8988T (cell line): ENCODE measurements at places on chromosomes 13 and 19.

- DNase-seq: no peak
These were observed at the start of gene APC2 for GRCh38 chr19:1449467-1450442. Gene APC2, plus strand, starts transcription at chr19:1450121. Its CDS starts 2,881 bp downstream, at chr19:1453002.

DNA sequence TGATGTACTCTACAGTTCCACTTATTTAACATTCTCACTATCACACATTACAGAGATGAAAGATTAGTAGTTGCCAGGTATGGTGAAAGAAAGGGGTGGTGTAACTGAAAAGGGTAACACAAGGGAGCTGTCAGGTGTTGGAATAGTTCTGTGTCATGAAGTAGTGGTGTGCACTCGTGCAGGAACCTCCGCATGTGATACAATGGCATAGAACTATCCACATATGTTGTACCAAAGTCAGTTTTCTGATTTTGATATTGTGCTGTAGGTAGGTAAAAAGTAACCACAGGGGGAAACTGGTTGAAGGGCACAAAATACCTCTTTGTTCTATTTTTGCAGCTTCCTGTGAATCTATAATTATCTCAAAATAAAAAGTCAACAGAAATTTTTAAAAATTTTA lies 24.4 kb upstream of the RPL21 start:
- DNase-seq: no peak

GRCh38 chr13:38990693-38991092 lies at the start of gene STOML3:
Gene STOML3, minus strand, starts transcription at chr13:38990831. Its CDS starts 110 bp downstream, at chr13:38990721.
- no peak for DNase-seq

DNA sequence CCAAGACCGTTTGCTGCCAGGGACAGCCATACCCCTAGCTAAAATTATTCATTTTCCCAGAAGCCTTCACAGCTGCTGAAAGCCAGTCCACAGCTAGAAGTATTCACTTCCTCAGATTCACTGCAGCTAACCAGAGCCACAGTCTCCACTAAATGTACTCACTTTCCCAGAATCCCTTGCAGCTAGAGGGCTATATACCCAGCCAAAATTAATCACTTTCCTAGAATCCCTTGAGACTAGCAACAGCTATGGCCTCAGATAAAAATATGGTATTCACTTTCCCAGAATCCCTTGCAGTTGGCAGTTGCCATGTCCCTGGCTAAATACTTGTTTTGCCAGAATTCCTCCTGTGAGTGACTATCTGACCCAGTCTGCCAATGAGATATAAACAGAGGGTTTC lies 13.8 kb upstream of the MEIS3 start:
- DNase-seq: no peak

DNA sequence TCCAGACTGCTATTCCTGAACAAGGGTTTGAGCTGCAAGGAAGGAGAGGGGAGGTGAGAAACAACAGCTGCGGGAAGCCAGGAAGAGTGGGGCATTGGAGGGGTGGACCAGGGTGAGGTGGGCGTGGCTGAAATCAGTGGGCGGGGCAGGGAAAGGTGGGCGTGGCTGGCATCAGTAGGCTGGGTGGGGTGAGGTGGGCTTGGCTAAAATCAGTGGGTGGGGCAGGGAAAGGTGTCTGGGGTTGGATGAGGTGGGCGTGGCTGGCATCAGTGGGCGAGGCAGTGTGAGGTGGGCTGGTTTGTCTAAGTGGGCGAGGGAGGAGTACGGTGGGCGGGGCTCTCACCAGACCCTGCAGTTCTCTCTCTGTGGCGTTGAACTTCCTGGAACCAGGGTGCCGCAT lies 87.6 kb downstream of the MUC16 start:
- no peak for DNase-seq

GRCh38 chr19:6161271-6161850 lies 25.9 kb downstream of the ACSBG2 start:
- DNase-seq: no peak

DNA sequence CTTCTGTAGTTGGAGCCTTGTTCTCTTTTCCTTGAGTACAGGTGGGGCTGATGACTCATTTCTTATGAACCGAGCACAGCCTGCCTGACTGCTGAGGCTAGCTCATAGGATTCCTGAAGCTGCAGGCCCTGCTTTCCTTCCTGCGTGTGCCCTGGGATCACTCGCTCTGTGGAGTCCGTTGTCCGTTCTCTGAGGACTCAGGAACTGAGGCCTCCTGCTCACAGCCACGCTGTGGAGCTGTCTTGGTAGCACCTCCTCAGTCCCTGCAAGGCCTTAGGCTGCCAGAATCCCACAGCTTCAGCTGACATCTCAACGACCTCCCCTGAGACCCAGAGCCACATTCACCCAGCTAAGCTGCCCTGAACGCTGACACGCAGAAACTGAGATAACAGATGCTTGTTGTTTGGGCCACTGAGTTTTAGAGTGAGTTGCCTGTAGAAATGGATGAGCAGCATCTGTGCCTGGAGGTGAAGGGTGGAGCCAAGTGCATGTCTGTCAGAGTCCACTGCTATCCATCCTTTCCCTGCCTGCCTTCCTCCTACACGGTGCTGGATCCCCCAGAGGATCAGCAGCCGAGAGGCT lies 72.9 kb downstream of the ARHGEF7 start:
- peak; percentile 55 for DNase-seq

DNA sequence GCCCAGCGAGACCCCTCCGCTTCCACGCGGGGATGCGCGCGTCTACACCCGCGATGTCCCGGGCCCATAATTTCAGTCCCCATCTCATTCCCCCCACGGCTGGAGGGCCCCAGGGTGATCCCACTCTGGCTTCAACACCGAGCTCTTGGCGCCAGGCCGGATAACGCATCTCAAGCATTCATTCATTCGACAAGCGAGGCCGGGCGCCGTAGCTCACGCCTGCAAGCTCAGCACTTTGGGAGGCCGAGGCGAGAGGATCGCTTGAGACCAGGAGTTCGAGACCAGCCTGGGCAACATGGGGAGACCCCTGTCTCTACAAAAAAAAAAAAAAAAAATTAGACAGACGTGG lies 5.9 kb downstream of the ANGPTL6 start:
- no peak for DNase-seq

DNA sequence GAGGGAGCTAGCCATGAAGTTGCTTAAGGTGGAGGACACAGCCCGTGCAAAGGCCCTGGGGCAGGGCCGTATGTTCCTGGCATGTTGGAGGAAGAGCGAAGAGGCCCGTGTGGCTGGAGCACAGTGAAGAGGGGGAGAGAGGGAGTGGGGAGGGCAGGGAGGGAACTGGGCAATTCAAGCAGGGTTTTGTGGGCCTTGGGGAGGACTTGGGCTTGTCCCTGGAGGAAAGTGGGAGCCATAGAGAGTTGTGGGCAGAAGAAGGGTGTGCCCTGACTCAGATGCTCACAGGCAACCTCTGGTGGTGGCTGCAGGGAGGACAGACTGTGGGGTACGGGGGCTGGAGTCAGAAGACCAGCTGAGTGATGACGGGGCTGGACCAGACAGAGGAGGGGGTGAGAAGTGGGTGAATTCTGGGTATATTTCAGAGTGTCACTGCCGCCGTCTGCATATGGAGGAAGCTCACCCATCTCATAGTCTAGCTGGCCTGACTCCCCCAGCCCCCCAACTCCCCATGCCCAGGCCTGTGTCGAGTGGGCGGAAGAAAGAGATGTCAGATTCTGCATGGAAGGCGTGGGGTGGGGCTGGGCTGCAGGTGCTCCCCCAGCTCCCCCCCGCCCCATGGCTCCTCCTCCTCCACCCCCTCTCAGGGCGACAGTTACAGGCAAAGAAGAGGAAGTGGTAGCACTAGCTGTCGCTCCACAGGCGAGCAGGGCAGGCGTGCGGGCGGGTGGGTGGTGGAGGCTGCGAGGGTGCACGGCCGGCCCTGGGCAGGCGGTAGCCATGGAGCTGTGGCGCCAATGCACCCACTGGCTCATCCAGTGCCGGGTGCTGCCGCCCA lies at the start of gene VAV1:
TSS of gene VAV1 (plus strand) at position 681 of the 838 bp plus-strand sequence. CDS start at position 781, 100 bp downstream.
- DNase-seq: no peak

GRCh38 chr13:45402641-45403040 lies 15.5 kb downstream of the SLC25A30 start:
- DNase-seq: no peak

DNA sequence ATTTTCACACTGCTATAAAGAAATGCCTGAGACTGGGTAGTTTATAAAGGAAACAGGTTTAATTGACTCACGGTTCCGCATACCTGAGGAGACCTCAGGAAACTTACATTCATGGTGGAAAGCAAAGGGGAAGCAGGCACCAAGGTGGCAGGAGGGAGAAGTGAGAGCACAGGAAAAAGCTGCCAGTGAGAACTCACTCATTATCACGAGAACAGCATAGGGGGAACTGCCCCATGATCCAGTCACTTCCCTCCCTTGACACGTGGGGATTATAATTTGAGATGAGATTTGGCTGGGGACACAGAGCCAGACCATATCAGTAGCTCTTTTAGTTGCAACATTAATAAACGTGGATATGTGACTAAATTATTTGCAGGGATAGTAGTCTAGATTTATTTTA lies 4.3 kb upstream of the KCTD4 start:
- DNase-seq: no peak

GRCh38 chr19:8398311-8398771 lies 8.2 kb downstream of the RAB11B start:
- no peak for DNase-seq

DNA sequence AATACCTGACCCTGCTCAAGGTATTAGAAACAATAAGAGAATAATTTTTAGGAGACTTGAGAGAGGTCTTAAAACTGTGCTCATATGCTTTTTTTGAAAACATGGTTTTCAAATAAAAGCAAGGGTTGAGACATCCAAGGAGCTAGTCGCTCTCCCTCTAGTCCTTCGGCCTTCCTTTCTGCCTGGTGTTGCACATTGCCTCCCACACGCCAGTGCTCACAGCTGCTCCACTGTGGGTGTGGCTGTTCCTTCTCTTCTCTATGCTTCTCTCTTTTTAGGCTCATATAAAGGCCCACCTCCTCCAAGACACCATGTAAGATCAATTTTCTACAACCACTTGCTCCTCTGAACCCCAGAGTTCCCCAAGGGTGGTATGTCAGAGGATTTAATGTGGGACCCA lies 352.6 kb downstream of the ENOX1 start:
- DNase-seq: no peak

DNA sequence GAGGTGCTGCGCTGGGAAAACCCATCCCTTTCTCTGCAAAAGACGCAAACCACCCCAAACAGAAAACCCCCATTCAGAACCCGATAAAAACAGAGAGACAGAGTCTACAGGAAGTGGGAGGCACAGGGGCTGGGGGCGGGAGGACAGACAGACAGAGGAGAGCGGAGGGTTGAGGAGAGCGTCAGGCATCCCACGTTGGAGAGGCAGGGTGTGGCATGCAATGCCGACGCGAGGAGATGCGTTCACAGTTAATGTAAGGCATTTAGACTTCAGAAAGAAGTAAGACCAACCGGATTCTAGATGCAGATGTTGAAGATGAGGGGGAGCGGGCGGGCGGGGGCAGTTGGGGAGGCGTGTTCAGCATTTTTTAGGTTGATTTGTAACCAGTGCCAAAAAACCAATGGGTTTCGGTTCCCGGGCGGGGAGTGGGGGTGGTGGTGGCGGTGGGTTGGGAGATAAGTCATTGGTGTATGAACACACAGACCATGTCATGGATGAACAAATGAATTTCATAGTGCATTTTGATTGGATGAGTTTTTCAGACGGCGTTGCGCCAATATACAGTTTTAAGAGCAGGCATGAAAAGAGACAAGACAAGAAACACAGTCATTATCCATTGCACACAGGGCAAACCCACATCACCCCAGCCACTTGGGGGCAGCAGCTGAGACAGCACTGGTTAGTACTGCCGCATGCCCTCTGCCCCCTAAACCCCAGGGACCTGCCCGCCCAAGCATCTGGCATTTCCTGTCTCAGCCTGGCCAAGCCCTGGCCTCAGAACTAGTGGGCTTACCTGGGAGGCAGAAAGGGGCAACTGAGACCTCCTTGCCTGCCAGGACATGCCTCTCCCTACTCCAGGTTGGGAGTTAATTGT lies 91.3 kb downstream of the IER2 start:
- no peak for DNase-seq

GRCh38 chr13:111880185-111880584 lies 186.8 kb upstream of the SOX1 start:
- DNase-seq: no peak

GRCh38 chr19:54009440-54009839 lies 18.0 kb downstream of the CACNG6 start:
- no peak for DNase-seq

- no peak for DNase-seq
These were observed 778.8 kb upstream of the SLITRK5 start for GRCh38 chr13:86892330-86892729.

DNA sequence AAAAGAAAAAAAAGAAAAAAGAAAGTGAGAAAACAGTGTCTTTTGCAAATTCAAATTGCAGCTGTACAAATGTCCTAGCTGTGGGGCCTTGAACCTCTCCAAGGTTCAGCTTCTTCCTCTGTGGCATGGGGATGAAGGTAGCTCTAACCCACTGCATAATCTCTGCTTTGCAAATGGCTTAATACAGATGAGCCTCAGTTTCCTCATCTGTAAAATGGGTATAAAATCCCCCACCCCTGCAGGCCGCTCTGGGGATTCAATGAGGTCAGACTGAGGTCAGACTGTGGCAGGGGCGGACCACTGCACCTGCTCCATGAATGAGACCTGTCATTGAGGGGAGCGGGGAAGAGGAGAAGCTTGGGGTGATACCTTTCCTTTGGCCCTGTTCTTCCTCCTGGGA lies 5.8 kb downstream of the DPF1 start:
- no peak for DNase-seq

GRCh38 chr19:18306888-18307260 lies 16.0 kb downstream of the LSM4 start:
- DNase-seq: no peak

DNA sequence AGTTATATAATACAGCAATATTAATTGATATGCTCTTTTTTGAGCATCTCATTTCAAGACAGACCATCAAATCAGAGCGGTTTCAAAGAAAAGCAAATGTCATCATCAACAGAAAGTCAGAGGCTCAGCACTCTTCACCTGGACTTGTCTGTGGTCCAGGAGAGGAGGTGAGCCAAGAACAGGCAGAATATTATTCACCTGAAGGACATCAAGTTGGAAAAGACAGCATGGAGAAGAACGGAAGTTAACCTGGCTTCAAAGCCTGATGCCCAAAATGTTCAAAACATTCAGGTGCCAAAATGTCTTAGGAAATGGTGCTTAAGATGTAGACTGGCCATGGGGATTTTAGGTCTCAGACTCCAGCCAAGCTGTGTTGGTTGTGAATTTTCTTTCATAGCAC lies 40.7 kb downstream of the FGF14 start:
- no peak for DNase-seq
